Dermis lymphatic vessel endothelial cell (primary cell): ENCODE measurements at places on chromosomes 13 and 19. TPM values are rescaled to one million over a fixed set of nuclear protein-coding genes. Genes with fewer than 3 reads are reported as not detected.

PRKCG gene
- not detected in 2 replicates for total RNA-seq

DKKL1 gene
- 0.34 and 0.43 TPM in 2 replicates for total RNA-seq

POGLUT2 gene
- total RNA-seq: 13.9 and 18.0 TPM in 2 replicates

PCDH8 gene
- total RNA-seq: under 0.01 TPM in 1 of 2 replicates, not detected in the other

ZNF226 gene
- 14.1 and 15.7 TPM in 2 replicates for total RNA-seq

KIR2DL3 gene
- not detected in 2 replicates for total RNA-seq

FFAR1 gene
- not detected in 2 replicates for total RNA-seq

TNFSF13B gene
- 0.33 and 0.69 TPM in 2 replicates for total RNA-seq

ZNF540 gene
- total RNA-seq: 0.33 and 0.34 TPM in 2 replicates

ZNF155 gene
- 7.8 and 9.9 TPM in 2 replicates for total RNA-seq
